ENCODE measurements at places on chromosomes 3 and 15. TPM values are rescaled to one million over a fixed set of nuclear protein-coding genes. Genes with fewer than 3 reads are reported as not detected.

- DNase-seq, result no peak
Measured at GRCh38 chr15:100183921-100184495, 157.8 kb downstream of the ADAMTS17 start.

DNA sequence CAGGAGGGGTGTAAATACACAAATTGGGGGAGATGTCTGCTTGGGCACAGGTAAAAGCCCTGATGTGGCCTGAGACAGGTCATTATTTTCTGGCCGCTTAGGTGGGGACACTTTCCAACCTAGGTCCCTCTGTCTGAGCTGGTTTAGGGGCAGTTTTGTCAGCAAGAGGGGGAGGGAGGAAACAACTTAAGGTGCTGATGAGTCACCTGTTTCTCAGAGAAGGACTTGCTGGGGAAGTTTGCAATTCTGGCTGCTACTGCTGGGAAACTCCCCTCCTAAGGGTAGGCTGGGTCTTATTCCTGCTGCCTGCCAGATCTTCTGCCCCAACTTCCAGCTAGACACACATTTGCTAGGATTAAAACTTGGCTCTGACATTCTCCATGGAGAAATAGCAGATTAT is 4.8 kb upstream of the RHOV start:
- peak; percentile 35 for DNase-seq

- DNase-seq, result no peak
Measured at GRCh38 chr3:65251375-65251774, 563.6 kb upstream of the ADAMTS9 start.

- DNase-seq, result no peak
Measured at GRCh38 chr3:30597769-30598134, 8.6 kb upstream of the TGFBR2 start.

DNA sequence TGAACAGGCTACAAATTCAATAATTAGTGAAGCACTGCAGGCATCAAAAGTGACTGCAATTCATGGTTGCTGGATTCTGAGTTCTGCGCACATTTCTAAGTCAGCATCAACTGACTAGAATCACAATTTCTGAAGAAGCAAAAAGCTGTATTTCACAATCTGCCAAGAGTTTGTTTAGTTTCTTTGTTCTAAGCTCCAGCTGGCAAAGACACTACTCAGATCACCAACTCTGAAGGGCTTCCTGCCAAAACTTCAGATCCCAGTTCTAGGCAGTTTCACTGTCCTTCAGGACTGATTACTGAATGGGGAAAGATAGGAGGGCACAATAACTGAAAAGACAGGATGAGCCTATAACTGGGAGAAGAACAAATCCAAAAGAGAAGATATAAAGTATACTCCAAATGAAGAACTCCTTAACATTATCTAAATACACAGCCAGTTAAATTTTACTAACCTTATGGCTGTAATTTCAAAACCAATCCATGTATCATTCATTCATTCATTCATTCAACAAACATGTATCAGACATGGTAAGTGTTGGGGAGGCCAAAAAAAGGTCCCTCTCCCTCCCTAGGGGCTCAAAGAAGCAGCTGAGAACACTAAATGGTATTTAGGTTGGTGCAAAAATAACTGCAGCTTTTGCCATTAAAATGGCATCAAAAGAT is 17.1 kb downstream of the TJP1 start:
- no peak for DNase-seq

DNA sequence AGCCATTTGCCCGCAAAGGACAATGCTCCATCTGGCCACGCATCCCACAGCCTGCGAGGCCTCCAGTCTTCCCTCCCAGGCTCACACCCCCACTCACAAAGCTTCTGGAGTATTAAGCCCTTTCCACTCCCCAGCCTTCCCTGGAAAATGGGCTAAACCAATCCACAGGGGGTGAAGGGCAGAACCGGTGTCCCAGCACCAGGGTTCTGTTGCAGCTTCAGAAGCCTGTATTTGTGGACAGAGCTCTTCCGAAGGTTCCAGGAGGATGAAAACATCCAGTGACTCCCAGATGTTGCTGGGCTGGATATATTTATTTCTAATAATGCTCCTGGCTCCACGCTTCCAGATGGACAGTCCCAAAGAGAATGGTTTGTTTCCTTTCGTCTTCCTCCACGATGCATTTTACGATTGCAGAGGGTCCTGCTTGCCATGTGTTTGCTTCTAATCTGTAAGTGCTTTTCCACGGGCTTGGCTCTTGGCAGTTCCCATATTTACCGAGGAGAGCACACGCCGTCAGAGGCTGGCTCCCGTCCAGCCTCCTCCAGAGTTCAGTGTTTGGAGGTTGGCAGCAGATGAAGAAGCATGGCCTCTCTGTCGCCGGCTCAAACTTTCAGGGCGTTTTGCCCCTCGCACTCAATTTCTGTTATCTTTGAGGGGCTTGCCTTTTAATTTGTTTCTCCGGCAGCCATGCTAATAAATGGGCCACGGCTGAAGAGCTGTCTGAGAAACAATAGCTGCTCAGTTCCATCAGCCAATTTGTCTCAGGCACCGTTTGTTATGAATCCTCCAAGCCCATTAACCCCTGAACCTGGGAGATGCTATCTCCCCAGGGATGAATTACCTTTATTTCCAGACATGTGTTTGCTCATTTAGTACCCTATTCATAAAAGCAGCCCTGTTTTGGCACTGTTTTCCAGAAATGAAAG is 367.9 kb upstream of the PROK2 start:
- no peak for DNase-seq

DNA sequence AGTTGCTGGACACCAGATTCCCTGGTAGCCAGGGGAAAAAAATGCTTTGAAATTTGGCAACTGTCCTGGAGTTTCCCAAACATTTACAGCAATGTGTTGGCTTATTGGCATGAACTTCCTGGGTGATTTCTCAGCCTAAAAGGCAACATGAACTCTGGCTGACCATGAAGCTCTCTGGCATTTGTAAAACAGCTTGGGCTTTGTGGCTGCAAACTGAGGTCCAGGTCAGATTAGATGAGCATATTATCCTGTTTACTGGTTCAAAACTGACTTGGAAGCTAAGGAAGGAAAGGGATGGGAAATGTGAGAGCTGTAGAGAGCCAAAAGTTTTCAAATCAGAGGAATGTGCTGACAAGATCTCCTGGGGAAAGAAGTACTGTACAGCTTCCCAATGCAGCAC is 139.0 kb downstream of the P3H2 start:
- DNase-seq, result peak; percentile 75

DNA sequence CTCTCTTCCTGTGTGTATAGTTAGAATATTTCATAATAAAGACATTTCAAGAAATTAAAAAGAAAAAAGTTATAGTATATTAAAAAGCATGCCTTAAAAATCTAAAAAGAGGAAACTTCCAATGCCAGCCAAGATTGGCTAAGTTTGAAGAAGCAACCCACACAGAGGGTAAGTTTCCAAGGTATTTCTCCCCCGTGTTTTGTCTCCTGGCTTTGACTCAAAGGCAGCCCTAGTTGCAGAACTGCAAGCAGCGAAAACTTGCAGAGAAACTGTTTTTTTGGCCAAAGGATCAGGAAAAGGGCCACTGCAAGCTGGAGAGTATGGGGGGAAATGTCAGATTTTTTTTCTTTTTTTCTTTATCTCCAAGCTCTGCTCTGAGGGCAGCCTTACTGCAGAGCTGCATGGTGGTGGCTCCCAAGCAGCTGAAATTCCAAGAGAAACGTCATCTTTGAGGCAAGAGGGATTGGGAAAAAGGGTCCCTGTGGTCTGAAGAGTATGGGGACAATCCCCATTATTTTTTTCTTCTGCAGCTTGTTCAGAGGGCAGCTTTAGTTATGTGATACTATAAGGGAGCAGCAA is 23.0 kb downstream of the HACL1 start:
- no peak for DNase-seq

GRCh38 chr15:57138349-57138788 is 219.9 kb downstream of the TCF12 start:
- DNase-seq, result peak; percentile 38

DNA sequence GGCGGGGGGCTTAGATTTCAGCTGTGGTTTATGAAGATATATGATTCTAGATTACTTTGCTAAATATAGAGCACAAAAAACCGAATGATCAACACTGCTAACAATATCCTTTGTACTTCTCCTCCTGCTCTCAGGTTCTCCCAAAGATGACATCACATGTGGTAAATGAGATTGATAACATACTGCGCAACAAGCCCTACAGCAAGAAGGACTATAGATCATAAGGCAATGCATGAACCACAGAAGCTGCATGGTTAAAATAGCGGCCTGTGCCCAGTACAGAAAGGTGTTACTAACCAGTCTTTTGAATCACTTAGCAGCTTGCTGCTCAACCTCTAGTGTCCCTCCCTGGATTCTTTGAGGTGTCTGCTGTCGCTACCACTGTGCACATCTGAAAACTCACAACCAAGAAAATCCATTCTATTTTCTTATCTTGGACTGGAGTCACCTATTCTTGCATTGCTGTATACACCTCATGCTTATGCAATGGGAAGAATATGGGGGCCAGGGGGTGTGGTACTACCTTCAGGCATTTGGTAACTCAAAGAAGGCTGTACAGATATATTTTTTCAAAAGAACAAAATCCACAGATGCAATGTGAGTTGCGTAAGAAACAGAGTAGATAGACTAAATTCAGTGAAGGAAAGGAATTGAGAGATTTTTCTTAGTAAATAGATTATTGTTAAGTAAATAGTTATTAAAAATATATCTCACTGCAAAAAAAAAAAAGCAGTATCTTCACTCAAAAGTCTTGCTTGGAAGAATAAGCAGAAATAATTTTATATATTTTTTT is 18.2 kb downstream of the SSR3 start:
- no peak for DNase-seq

DNA sequence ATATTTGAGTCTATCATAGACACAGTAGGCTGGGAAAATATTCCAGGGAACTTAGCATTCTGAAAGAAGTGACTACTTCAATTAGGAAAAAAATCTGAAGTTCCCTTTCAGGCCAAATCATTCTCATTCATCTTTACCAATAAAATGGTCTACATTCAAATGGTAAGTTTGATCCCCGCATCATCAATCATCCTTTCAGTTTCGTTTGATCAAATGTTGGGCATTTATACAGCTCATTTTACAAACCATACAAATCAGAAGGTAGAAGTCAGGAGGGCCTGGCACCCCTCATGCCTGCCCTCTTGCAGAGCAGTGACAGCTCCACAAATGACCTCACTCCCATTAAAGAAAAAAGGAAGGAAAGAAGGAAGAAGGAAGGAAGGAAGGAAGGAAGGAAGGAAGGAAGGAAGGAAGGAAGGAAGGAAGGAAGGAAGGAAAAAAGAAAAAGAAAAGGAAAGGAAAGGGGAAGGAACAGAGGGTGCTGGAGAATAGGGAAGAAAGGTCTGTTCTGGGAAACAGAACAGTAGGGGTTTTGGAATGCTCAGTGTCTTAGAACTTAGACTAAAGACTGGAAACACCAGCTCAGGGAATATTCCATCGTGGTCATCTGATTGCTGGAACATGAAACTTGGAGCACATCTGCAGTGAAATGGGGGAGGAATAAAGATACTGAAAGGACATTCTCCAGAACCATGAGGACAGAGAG is 86.1 kb downstream of the XXYLT1 start:
- DNase-seq, result no peak

- no peak for DNase-seq
Measured at GRCh38 chr15:40252438-40253166, 13.7 kb downstream of the PAK6 start.

DNA sequence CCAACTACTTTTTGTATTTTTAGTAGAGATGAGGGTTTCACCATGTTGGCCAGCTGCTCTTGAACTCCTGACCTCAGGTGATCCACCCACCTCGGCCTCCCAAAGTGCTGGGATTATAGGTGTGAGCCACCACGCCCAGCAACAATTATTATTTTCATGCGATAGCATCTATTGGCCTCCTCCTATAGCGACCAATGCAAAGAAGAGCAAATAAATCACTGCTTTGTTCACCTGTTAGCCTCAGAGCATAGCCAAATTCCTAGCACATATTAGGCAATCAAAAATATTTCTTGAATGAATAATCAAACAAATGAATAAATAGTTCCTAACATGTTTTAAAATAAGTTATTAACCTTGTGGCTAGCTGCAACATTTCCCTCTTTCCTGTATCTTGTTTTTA is 36.8 kb upstream of the TNFSF10 start:
- DNase-seq, result no peak

GRCh38 chr3:43727930-43728329 is 37.2 kb downstream of the ABHD5 start:
- no peak for DNase-seq

DNA sequence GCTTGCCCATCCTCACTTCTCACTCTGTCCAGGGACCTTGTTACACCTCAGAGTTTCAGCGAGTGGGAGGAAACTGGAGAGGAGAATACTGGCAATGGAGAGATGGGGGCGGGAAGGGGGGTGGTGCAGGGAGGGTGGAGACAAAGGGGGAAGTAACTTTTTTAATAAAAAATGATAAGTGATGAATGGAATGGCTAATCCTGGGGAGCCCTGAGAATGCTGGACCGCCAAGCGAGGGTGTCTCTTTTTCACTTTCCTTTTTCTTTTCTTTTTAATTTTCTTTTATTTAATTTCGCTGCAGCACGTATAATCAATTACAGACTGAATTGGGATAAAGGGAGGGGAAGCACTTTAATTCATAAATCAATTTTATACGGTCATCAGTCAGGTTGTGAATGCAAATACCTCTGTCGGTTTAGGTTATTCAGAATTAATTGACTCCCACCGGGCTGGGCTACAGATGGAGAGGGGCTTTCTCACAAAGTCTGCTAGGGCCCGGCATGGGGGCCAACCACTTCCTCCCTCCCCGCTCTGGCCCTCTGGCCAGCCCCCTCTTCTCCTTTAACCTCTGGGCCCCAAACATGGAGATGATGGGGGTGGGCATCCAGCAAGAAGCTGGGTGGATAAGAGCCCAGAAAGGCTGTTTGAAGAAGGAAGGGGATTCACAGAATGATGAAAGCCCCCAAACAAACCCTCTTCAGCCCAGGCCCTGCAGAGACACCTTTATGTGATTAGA is 106.8 kb upstream of the BOC start:
- DNase-seq, result no peak

- no peak for DNase-seq
Measured at GRCh38 chr3:186464424-186465093, 79.6 kb downstream of the CRYGS start.

- no peak for DNase-seq
Measured at GRCh38 chr15:42338500-42338899, 20.8 kb upstream of the CAPN3 start.

The SSUH2 gene
- 6.4 TPM for total RNA-seq

The TGM4 gene
- not detected for total RNA-seq

The DVL3 gene
- total RNA-seq, result 45.6 TPM

The ERICH6 gene
- total RNA-seq, result not detected

The SLC27A2 gene
- total RNA-seq, result 0.57 TPM

The MASP1 gene
- total RNA-seq, result not detected

The LRRIQ4 gene
- total RNA-seq, result not detected

The CAND2 gene
- not detected for total RNA-seq

The PARP15 gene
- not detected for total RNA-seq

The RARB gene
- total RNA-seq, result 25.6 TPM

Measured in Caki2 (cell line).